ENCODE measurements at places on chromosomes 4 and X.

DNA sequence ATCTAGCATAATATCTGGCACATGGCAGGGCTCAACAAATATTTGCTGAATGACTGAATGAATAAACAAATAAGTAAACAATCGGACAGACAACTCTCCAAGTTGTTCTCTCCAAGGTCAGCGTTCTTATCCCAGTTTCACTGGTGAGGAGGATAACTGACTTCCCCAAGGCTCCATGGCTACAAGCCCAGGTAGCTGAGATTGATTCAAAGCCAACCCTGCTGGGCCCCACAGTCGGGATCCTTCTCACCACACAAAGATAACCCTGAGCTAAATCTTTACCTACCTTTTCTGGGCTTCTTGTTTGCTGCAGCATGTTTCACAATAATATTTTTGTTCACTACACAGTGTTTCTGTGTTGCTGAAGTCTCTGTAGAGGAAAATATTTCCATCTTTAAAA lies 54.9 kb downstream of the USP46 start:
- no peak for DNase-seq

- DNase-seq, result no peak
Observed at GRCh38 chr4:153466949-153467896, 1.1 kb downstream of the TMEM131L start.

- no peak for DNase-seq
Observed at GRCh38 chr4:122480655-122481487, 24.3 kb upstream of the IL2 start.

DNA sequence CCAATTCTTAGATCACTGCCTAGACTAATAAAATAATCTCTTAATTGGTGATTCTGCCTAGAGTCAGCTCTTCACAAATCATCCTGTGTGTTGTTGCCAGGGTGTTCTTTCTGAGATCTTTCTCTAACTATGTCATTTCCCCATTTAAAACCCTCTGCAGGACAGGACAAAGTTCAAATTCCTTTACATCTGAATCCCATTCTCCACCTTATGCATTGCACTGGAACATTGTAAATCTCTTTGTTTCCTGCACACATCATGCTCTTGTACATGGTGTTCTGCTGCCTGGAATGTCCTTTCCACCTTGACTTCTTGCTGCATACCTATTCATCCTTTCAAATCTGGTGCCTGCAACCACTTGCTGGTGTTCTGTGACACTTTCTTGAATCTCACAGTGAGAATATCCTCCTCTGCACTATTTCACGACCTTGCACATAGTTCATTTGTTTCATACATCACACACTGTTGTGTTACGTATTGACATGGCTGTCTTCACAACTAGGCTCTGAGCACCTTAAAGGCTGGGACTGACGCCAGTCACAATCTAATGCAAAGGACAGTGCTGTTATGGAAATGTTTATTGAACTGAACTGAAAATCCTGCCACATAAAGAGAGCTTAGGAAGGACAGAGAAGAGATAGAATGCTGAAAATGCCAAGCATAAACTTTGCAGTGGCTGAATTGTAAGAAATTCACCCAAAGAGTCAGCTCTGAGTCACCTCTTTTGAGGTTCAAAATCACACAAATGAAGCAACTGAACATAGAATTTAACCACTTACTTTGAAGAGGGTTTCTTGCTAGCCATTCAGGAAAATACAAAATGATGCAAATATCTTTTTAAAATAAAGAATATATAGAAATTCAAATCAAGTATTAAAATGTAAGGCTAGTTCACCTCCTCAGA lies 26.4 kb upstream of the SMIM14 start:
- no peak for DNase-seq

DNA sequence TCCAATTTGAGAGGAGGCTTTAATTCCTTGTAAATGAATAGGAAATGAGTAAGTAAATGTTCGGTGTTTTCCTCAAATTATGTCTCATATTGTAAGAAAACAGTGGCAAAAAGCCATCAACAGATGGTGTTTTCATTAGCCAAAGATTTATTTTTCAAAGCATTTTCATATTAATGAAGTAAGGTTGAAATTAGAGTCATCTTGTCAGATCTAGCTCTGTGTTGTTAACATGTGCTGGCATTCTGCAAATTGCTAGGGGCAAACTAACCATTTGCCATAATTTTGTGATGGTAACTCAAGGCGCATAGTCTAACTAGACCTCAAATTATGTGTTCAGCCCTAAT lies 24.7 kb downstream of the MID2 start:
- no peak for DNase-seq

GRCh38 chr4:111812760-111813159 lies 332.5 kb upstream of the FAM241A start:
- no peak for DNase-seq

DNA sequence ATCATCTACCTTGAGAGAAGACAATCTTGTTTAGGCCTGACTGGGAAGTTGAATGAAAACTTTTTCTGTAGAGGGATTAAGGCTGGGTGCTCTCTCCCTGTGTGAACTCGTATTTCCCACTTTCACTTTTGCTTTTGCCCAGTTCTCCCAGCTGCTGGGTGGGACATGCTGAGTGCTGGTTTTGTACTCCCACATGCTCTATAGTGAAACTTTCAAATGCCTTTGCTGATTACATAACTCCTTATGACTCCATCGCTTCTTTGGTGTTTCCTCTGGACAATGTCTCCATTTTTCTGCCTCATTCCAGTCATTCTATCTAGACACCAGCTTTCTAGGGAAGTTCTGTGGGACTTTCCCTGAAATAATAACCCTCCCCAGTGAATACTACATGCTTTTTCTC lies 100.5 kb downstream of the CLNK start:
- no peak for DNase-seq

GRCh38 chrX:568311-568710 lies 62.3 kb upstream of the SHOX start:
- DNase-seq, result no peak

- no peak for DNase-seq
Observed at GRCh38 chrX:150512461-150512901, 55.9 kb upstream of the MTM1 start.

- no peak for DNase-seq
Observed at GRCh38 chrX:15947648-15948317, 93.2 kb upstream of the AP1S2 start.

GRCh38 chr4:40300371-40301162 lies 34.6 kb upstream of the CHRNA9 start:
- no peak for DNase-seq
